ENCODE measurements at places on chromosomes 7 and 10.

DNA sequence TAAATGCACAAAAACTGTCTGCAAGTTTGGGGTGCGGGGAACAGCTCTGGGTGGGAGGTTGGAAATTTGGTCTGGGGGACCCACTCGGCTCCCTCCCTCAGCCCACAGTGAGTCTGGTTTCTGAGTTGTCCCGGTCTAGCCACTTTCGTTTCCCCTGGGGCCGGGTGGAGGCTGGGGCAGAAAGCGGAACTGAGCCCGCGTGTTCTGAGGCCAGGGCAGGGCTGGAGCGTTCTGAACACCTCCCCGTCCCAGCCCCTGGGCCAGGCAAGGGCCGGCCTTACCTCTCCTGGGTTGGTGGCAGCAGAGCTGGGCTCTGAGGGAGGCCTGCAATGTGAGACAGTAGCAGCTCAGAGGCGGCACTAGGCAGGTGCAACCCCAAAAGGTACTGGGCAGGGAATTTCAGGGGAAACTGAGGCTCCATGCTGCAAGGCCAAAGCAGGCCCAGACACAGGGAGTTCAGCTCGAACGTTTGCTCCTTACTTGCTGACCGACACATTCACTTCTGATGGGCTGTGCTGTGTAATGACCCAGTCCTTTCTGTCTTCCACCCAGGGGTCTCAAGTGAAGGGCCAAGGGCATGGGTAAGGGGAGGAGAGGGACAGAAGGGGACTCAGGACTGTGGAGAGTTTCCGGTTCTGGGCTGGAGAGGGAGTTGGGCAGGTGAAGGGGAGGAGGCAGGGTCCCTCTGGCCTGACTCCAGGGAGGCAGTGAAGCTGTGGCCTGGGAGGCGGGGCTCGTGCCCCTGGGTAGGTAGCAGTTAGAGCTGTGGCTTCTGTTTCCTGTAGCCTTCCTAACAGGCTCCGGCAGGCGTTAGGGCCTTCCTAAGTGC, 3.0 kb downstream of the IRF5 start:
- DNase-seq: no peak

DNA sequence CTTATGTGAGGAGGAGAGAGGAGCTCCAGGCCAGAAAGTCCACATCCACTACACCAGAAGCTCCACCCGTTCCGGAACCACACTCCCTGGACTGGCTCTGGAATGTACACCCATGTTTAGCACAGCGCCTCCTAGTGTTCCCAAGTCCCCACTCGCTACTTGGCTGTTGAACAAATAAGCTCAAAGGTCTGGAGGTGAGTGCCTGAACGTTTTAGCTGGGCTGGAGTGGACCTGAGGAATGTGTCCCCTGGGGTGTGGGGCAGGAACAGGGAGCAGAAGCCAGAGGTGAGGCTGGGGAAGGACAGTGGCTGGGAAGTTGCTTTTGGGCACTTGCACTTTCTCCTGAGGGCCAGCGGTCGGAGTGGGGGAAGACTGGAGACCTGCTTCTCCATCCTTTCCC, 164.1 kb upstream of the CDCA7L start:
- no peak for DNase-seq

DNA sequence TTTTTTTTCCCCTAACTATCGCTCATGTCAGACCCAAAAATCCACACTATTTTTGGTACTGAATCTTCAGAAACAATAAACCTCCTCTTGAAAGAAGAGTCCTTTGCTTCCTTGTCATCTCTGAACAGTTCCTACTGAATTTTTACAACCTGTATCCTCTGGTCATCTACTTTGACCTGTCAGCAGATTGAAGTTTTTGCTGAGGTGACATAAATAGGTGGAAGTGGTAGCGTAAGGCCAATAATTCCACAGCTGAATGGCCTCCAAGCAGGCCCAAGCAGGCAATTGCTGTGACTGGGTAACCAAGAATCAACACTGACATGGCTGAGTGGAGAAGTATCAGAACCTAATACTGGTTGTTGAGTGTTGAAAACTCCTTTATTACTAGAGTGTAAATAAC, 117.4 kb upstream of the MAGI2 start:
- DNase-seq: no peak

GRCh38 chr7:111653846-111654245, 91.6 kb upstream of the IMMP2L start:
- no peak for DNase-seq

DNA sequence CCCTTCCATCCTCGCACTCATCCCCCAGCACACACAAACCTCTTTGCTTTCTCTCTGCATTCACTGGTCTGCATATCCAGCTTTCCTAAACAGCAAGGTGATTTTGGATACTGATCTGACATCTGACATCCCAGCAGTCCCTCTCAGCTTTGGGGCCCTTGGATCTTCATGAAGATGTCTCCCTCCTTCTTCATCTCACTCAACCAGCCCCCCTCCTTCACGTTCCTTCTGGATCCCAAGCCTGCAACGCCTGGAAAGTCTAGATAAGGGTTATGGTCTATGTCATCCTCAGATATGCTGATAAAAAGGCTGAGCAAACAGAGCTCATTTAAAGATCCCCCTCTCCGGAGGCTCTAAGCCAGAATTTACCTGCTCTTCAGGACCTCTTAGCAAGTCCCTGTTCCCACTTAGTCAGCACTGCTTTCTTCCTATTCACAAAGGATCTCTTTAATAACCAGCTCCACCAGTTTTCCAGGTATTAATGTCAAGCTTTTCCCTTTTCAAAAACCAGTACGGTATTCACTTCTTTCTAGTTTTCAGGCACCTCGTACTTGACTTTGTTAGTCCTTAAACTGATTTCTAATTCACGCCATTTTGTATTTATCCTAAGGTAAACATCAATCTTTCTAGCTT, 38.9 kb downstream of the CREB3L2 start:
- DNase-seq: no peak

- no peak for DNase-seq
Observed at GRCh38 chr10:29254123-29255046, 34.5 kb upstream of the LYZL1 start.

- no peak for DNase-seq
Observed at GRCh38 chr10:26502986-26503385, 64.8 kb downstream of the APBB1IP start.

GRCh38 chr10:93535293-93535692, 31.2 kb upstream of the FFAR4 start:
- DNase-seq: no peak

GRCh38 chr10:66572700-66573099, 353.1 kb upstream of the LRRTM3 start:
- DNase-seq: no peak

DNA sequence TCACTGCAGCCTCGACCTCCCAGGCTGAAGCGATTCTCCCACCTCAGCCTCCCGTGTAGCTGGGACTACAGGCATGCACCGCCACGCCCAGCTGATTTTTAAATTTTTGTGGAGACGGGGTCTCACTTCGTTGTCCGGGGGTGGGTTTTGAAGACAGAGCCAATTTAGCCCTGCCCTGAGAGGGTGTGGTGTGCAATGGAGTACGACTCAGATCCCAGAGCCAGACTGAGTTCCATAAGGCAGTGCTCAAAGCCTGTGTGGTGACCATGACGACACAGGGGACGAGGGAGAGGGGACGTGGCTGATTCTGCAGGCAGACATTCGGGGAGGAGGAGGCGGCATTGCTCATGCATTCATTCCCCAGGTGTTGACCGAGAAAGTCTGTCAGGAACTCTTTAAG, 72.1 kb downstream of the ZMIZ1 start:
- no peak for DNase-seq

- DNase-seq: no peak
Observed at GRCh38 chr10:96565774-96566173, 21.0 kb downstream of the TM9SF3 start.

GRCh38 chr7:94003446-94004023, 620 bp downstream of the BET1 start:
- no peak for DNase-seq

- DNase-seq: no peak
Observed at GRCh38 chr10:57593983-57594573, 673.6 kb downstream of the IPMK start.

DNA sequence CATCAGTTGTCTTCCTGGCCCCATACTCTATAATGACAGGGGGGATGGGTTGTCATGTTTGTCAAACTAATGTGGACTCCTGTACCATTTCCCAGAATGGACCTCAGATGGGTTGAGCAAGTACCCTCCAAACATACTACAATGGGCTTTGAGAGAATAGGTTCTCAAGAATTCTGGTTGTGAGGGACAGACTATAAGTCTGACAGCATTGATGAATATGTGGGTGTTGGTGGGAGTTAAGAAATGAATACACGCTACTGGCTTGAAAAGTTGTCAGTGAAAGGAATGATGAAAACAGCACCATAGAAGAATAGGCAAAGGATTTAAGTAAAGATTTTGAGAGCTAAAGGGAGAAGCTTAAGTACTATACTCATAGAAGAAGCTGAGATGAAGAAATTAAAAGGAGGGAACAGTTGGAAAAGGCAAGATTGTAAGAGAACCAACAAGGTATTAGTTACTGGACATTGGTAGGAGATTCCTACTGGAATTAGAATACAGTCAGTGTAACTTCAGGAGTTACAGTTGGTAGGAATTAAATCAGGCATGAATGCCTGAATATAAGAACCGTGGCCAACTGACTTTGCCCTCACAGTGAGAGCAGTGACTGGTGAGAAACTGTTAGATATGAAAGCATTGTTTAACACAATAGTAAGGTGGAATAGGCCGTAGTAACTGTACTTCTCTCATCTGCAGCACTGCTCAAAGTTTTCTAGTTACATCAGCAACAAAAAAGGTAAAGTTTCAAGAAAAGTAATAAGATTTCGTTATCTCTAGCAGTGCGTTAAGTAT, 86.3 kb downstream of the LCOR start:
- no peak for DNase-seq

DNA sequence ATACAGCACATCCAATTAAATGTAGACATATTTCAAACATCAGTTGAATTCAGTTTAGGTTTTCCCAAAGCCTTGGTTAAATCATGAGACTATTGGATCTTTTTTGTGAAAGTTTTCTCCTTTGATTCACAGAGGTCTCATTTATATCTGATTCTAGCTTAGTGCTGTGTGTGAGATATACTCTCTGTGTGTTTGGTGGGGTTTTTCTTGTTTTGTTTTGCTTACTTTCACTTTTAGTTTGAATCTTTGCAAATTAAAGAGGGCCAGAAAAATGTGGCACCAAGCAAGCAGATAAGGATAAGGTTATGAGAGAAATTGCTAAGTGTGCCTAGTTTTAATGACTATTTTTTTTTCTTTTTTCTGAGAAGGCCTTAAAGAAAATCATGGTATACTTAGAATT, 12.6 kb upstream of the OR6B1 start:
- DNase-seq: no peak

DNA sequence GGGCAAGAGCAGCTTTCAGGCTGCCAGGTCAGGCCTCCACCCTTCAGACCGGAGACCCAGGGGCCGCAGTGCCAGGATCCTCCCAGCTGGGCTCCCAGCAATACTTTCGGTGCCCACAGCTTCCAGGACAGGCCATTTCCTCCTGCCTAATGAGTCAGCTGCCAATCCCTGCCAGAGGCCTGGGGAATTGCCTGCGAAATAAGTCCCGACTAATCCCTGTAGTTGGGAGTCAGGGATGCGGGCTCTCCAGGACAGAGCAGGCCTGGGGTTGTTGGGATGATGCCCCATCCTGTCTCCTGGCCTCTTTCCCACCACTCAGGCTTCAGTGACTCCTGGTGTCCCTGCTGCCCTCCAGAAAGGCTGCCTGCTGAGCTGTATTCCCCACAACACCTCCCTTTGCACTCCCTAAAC, 143.5 kb upstream of the UNC5B start:
- no peak for DNase-seq

DNA sequence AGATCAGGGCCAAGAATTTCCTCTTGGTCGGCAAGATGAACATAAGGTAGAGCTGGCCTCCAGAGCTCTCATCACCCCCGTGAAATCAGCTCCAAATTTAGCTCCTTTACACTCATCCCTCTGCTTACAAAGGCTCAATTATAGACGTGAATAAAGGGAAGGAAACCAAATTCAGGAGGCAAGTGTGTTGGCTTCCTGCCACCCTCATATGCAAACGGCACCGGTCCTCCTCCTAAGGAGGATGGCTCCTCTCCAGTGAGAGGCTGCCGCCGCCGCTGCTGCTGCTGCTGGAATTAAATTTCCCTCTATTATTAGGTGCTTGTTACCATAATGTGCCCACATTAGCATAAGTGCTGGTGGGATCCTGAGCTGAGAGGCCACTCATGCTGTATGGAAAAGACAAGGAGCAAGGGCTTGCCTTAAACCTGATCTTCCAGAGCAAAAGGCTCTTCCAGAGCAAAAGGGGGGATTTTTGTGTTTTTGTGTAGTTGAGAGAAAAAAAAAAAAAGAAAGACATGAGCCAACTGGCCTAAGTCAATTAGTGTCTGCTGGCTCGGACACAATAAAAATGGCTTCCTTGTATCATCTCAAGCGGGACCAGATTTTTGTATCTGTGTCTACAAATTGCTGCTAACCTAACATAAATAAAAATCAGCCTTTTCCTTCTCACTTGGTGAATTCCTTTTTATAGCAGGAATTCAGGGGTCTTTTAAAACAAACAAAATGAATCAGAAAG, 68.4 kb downstream of the CDHR3 start:
- peak; percentile 78 for DNase-seq

DNA sequence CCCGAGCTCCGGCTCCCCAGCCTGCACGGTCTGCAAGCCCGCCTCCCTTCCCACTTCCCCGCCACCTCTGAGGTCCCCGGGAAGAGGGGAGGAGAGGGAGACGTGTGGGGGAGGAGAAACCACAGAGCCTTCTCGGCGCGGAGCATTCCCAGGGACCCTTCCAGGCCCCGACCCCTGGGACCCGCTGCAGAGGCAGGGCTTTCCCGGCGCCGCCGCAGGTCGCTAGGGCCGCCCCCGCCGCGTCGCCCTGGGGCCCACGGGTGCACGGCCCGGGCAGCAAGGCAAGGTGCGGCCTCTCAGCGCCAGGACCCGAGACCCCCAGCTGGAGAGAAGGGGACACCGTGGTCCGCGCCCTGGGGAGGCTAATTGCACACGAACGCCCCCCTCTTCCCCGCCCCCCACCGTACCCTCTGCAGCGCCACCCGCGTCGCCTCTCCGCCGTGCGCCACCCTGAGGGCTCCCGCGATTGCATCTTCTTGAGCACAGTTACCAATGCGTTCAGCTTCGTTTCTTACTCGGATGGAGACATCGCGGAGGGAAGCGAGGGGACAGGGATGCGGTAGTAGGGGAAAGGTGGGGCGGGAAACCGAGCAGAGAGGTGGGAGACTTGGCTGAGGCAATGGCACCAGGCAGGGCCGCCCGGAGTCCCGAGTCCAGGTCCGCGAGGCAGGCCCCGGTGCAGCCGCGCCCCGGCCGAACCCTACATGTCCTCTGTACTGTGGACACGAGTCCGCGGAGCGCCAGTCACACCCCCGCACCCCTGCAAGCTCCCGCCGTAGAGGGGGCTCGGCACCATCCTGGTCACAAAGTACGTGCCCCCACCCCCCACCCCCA, 28.9 kb downstream of the SKIDA1 start:
- DNase-seq: no peak

- DNase-seq: no peak
Observed at GRCh38 chr10:50361946-50362345, 110.6 kb upstream of the ASAH2 start.

- no peak for DNase-seq
Observed at GRCh38 chr7:148402159-148402558, 188.4 kb upstream of the C7orf33 start.

- no peak for DNase-seq
Observed at GRCh38 chr10:58836176-58836700, 323.6 kb downstream of the BICC1 start.

- peak; percentile 98 for DNase-seq
Observed at GRCh38 chr7:14507617-14508016, 394.9 kb downstream of the DGKB start.

- no peak for DNase-seq
Observed at GRCh38 chr7:8232999-8233847, 28.7 kb downstream of the ICA1 start.
